Effector memory CD8-positive, alpha-beta T cell (primary cell): ENCODE measurements at places on chromosomes 12 and 14.

DNA sequence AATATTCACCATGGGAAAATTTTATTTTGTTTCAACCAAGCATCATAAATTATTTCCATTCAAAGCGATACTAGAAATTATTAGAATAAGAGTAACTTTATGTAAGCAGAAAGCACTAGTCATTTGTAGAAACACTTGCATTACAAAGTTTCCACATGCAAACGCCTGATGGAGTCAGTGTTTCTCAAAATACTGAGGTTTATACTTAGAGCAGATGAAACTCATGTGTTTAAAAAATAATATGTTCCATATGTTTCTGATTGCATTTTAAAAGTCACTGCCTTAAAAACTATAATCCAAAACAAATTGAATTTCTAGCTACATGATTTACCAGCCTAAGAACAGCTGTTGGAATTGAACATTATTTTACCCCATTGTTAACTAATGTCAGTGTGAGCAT lies 1246.4 kb downstream of the SLC16A7 start:
- no peak for DNase-seq

DNA sequence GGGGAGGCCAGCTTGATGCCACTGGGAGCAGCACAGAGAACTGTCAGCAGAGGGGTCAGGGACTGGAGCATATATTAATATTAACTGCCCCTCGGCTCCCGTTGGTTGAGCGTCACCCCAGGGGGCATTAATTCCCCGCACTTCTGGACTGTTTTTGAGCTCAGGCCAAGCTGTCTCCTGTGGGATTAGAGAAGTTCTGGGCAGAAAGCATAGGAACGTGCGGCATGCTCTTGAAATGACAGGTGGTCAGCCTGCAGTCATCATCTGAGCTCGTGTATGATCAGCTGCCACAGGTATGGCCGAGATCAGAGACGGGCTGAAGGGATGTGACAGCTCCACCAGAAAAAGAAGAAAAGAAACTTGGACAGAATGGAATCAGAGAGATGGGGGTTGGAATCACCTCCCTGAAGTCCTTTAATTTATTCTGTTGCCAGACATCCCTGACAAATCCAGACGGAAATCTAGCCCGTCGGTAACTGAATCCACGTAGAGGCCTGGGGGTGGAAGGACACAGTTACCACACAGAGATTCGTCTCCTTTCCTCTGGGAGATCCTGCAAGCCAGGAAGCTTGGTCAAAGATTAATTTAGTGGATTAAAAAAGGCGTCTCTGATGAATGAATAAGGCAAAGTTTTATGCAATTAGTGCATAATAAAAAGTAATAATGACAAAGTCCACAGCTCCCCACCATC lies 23.6 kb downstream of the NR1H4 start:
- DNase-seq, result no peak

GRCh38 chr12:52669426-52669825 lies 10.8 kb downstream of the KRT1 start:
- no peak for DNase-seq

DNA sequence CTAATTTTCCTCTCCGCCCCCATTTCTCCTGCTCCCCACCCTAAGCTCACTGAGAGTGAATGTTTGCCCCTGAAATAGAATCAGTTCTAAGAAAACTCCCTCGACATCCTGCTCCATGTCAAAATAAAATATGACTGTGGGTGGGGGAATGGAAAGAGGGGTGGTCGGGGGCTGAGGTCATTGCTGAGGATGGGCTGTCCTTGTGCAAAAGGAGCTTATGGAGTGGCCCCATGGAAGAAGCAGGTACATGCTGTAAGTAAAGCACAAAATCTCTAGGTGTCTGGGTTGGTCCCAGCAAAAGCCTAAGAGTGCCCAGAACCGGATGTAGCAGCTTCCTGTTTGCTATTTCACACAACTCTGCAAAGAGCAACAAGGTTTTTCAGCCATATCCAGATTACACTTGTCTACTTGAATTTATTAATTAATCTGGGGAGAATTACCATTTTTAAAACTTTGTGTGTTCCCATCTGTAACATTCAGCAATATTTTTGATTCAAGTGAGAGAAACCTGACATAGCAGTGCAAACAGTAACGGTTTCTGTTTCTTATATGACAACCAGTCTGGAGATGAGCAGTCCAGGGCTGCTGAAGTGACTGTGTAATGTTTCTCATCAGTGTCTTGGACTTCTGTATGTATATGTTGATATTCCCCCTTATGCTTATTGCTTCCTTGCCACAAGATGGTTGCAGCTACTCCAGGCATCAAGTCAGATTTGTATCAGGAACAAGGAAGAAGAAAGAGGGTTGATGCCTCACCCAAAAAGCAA lies 40.4 kb upstream of the GZMB start:
- no peak for DNase-seq

DNA sequence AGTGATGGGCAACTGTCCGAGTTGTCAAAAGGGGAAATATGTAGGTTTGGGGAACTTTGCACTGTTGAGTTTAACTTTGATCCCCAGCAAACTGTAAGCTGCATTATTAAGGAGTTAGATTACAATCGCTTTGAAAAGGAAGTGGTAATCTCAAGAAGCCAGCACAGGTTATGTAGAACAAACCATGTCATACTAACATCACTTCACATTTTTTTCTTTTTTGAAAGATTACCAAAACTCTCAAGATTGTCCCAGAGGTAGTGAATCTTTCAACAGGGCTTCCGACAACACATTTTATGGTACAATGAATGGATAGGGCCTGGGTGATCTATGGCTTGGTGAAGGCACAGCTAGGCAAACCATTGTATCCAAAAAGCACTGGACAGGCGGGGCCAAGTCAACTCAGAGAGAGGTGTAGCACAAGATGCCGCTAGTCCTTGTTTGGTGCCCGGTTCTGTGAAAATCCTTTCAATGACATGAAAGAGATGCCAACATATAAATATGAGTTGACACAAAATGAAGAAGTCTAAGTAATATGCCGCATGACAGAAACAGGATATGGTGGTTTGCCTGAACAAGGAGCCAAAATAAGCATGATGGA lies 24.3 kb upstream of the PARP11 start:
- DNase-seq, result no peak

GRCh38 chr12:124893792-124894516 lies 20.5 kb downstream of the UBC start:
- no peak for DNase-seq
